ENCODE measurements at places on chromosomes 1 and 21.

DNA sequence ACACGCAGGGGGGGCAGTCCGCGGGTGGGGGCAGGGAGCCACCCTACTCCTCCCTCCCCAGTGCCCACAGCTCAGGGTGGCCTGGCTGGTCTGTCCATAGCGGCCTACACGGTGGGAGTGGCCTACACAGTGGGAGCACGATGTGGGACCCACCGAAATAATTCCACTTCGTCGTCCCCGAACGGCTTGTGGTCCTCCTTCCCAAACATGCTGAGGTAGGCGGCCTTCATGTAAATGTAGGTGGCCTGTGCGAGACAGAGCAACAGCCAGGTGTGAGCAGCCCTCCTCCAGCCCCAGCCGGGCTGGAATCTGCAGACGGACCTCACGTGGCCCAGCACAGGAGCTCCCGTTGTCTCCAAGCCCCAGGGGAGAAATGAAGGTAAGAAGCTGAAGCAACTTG, 34.4 kb downstream of the TTC39A start:
- DNase-seq: no peak

DNA sequence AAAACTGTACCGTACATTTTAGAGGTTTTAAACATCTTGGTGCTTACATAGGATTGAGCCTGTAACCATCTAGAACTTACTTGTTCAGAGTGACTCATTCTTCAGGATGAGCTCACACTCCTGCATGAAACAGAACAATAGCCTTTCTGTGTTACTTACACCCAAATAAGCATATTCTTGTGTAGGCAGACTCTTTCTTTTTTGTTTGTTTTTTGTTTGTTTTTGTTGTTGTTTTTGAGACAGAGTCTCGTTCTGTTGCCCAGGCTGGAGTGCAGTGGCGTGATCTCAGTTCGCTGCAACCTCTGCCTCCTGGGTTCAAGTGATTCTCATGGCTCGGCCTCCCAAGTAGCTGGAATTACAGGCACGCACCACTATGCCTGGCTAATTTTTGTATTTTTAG, 3.8 kb upstream of the CA6 start:
- no peak for DNase-seq

DNA sequence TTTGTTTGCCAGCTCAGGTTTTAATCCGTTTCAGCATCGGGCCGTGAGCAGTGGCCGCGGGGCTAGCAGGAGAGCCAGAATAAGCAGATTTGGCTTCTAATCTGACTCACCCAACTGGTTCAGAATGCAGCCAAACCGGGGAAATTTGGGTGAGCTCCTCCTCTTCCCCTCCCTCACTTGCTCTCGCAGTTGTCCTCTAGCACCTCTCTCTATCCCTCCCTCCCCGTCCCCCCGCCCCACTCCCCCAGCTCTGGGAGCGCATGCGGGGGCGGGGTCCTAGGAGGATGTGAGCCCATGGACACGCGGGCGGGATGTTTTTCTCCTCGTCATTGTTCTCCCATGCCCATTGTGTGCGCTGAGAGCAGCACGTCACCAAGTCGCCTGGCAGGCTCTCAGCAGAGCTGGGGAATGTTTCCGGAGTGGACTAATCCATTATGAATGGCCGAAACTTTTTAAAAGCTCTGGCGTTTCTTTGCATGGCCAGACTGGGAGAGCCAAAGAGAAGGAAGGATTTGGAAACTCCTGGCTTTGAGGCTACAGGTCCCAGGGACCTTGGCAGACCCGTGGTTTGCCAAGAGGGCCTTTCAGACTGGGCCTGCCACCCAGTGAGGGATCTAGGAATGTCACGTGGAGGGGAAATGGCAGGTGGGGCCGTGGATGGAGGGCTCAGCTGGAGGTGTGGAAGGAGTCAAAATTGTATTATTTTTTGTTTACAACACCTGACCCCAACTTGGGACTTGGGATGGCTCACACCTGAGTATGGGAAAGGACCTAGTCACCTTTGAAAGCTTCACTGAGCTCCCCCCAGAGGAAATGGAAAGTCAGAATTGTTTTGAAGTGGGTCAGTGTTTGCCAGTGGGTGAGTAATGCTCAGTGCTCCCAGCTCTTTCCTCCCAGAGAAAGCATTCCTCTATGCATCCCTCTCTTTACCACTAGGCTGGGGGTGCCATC, 39.2 kb downstream of the CDK18 start:
- peak; percentile 98 for DNase-seq

- no peak for DNase-seq
These were observed 13.8 kb downstream of the NPHP4 start for GRCh38 chr1:5978452-5978851.

DNA sequence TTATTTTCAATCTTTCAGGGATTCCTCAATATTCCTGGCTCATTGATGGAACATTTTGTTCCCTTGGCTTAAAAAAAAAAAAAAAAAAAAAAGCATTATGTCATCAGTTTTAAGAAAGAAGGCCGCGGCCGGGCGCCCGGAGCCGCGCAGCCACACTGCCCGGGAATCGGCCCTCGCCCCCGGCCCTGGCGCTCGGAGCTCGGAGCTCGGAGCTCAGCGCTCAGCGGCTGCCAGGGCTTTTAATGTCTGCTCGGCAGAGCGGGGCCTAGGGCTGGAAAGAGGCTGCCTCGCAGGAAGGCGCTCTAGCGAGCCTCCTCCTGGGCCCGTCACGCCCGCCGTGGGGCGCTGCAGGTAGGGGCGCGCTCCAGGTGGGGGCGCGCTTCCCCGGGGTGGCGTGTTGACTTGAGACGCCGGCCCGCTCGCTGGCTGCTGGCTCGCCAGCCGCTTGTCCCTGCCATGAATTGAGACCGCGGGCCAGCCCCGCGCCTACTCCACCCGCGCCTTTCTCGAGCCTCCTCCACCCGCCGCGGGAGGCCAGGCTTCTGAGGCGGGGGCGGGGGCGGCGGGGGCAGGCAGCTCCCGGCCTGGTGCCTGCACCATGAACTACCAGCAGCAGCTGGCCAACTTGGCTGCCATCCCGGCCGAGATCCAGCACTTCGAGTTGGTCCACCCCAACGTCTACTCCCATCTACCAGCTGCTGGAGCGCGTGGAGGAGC, 5.4 kb upstream of the TDRD5 start:
- peak; percentile 70 for DNase-seq

DNA sequence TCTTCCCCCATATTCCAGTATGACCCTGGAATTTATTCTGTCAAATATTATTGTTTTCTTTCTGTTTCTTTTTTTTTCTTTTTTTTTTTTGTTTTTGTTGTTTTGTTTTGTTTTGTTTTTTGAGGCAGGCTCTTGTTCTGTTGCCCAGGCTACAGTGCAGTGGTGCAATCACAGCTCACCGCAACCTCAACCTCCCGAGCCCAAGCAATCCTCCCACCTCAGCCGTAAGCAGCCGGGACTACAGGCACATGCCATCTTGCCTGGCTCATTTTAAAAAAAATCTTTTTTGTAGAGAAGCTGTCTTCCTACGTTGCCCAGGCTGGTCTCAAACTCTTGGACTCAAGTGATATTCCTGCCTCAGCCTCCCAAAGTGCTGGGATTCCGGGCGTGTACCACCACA, 237.6 kb downstream of the SMYD3 start:
- no peak for DNase-seq

DNA sequence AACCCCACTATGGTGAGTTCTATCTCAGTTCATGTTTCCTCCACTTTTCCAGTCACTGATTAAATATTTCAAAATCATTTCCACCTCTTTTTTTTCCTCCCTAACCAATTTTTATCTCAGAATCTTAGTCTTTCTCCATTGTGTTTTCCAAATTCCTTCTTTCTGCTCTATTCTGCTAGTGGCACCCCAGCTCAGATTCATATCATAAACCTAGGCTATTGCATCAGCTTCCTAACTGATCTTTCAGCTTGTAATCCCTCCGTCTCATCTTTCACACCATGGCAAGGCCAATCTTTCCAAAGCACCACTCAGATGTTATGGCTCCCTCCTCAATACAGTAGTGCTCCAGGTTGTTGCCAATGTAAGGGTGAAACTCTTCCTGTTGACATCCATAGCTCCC, 631.9 kb downstream of the PLPP3 start:
- no peak for DNase-seq

GRCh38 chr1:187877220-187877619, 1048.5 kb downstream of the PLA2G4A start:
- no peak for DNase-seq

- no peak for DNase-seq
These were observed 15.7 kb downstream of the SSR2 start for GRCh38 chr1:156004843-156005584.

DNA sequence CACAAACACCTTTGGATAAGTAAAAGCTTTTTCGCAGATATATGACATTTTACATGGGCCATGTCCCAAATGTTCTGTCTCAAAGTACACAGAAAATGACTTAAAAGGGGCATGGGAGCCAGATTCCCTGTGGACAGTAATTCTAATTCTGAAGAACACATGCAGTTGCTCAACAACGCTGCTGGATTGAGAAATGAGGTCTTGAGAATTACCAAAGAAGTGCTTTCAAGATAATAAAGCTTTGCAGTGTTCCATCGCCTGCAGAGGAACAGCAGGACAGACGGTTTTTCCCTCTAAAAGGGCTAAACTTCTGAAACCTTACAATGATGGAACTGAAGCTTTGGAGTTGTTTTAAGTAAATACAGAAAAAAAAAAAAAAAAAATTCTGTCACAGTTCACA, 55.3 kb upstream of the HSPA13 start:
- no peak for DNase-seq

GRCh38 chr1:210866532-210866931, 267.4 kb downstream of the KCNH1 start:
- no peak for DNase-seq

DNA sequence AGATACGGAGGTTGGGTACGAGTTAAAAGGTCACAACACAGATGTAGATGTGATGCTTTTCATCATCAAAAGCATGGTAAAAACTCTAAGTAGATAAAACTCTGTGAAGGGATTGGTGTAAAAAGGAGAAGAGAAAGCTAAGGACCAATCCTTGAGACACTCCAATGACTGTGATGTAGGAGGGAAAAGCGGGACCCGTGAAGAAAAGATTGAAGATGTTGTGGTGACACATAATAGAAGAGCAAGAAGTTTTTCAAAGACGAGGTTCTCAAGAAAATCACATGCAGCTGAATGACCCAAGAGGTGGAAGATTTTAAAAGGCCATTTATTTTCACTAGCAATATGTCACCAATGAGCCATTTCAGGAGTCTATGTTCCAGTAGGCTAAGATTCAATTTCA, 179.5 kb downstream of the MRPL39 start:
- DNase-seq: no peak

DNA sequence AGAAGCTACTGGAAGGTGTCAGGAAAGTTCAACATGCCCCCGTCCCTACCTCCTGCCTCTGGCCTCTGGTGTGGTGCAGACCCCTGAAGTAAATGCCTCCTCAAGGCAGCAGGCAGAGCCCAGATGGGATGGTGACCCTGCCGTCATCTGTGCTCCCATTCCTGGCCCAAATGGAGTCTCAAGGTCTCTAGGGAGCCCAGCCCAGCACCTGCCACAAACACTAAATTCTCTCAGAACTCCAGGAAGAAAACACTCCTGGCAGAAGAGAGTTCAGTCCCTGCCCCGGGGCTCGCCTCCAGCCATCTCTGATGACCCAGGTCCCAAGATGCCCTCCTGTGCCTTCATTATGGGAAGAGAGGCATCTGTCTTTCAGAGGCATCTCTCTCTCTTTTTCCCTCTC, 261.6 kb upstream of the TMEM51 start:
- no peak for DNase-seq

DNA sequence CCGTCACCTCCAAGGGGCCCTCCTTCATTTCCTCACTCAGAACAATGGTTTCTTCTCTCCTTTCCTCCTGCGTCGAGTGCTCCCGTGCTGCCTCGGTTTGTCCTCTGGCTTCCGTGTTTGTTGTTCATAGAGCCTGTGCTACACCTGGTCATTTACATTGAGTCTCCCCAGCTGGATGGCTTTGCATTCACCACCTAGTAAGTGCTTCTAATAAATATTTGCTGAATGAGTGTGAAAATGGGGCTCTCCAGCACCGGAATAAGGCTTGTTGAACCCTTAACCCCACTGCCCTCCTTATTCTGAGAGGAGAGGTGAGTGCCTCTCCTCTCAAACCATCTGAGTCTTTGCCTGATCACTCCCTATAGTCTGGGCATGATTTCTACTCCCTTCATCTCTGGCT, 104.9 kb downstream of the CNIH3 start:
- no peak for DNase-seq

GRCh38 chr1:161421456-161421855, 53.8 kb upstream of the CFAP126 start:
- no peak for DNase-seq

GRCh38 chr1:205434738-205435137, 12.9 kb upstream of the LEMD1 start:
- DNase-seq: no peak

DNA sequence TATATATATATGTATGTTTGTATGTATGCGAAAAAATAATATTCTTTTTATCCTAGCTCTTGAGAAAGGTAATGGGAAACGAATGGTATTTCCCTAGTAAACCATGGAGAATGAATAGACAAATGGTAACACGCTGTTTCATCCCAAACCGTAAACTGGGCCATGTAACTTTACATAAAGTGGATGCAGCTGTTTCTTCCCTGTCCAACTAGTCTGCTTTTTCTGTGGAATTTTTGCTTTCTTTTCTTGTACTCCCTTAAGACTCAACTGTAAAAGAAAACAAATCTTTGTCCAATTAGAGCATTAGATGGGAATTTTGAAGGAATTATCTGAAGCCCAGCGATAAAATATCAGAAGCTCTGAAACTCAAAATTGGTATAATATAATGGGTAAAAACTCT, 198.1 kb downstream of the NFIA start:
- no peak for DNase-seq

- no peak for DNase-seq
These were observed 206.9 kb downstream of the ASTN1 start for GRCh38 chr1:176957603-176958002.

- no peak for DNase-seq
These were observed 15.7 kb downstream of the FAAP20 start for GRCh38 chr1:2178875-2179274.

DNA sequence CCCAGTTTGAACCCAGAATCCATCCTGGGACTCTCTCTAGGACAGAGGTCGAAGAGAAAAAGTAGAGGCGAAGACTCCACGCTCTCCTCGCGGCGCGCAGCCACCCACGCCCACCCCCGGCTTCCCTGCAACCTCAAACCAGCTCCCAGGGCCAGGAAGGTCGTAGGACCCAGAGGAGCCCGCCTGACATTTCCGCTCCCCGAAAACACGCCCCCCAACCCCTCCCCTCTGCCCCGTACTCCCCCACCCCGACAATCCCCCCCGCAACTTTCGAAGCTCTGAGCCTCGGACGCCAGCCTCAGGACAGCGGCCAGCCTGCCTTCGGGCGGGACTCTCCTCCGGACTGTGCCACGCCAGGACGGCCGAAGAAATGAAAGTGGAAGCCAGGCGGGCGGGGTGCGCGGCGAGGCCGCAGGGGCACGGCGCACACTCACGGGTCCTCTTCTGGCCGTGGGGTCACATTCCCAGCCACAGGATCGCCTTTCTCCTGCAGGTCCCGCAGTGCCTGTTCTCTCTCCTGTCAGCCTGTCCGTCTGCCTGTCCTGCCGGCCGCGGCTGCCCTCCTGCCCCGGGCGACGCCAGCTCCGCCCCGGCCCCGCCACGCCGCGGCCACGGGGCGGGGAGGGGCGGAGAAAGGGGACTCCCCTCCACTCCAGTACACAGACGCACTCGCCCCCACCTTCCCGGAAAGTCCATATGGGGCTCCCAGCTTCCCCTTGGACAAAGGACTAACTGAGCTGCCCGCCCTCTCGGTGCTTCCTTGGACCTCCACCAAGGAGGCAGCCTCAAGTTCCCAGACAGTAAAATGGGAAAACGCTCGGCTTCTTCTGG, at the start of gene MOB3C:
Gene MOB3C, minus strand, starts transcription at position 535 of the 831 bp plus-strand sequence. CDS start 3,490 bp downstream, outside the sequence.
- DNase-seq: peak; percentile 83
